Renal cortex interstitium (tissue), 15 donors: ENCODE measurements at places on chromosomes 6 and 20.

DNA sequence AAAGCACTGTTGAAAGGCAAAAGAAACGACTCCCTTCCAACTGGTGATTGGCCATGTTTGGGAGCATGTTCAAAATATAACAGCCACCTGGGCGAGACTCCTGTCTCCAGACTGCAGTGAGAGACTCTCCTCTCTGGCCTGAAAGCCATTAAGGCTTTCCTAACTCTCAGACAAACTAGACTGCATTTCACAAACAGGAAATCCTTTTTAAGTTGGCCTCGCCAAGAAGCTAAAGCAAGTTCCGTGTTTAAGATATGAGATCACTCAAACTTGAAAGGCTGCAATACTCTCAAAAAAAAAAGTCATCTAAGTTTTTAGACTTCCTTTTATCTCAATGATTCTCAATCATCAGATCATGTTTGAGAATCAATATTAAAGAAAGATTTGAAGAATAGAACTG lies 117.0 kb downstream of the TFAP2A start:
- DNase-seq = no peak

DNA sequence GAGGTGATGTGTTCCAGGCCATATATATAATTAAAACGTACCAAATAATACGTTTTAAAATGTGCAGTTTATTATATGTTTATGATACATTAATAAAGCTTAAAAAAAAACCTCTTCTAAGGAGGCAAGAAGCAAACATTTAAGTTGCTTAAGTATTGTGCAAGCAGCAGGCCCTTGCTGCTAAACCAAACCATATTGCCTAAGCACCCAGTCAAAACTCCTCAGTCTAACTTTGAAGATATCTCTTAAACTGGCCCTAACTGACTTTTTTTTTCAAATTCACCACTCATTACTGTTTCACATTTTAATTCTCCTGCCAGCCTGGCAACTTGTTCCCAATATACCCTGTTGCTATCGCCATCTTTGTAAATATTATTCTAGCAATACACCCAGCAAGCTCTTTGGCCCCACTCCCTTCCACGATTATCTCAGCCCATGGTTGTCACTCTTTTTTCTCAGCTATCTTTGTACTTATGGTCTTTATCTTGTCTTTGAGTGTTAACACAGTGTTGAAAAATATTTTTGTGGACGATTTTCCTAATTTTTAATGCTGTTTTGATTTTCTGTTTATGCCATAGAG lies 60.9 kb downstream of the C6orf58 start:
- no peak for DNase-seq

- DNase-seq = no peak
Measured at GRCh38 chr6:114194362-114195026, 148.3 kb downstream of the HS3ST5 start.

- no peak for DNase-seq
Measured at GRCh38 chr6:78533426-78533825, 333.9 kb upstream of the IRAK1BP1 start.

DNA sequence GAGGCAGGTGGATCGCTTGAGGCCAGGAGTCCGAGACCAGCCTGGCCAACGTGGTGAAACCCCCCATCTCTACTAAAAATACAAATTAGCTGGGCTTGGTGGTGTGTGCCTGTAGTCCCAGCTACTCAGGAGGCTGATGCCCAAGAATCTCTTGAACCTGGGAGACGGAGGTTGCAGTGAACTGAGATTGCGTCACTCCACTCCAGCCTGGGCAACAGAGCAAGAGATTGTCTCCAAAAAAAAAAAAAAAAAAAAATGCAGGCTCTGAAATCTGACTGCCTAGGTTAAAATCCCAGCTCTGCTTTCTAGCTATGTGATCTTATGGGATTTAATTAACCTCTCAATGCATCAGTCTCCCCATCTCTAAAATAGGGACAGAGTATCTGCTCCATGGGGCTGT lies 3.3 kb upstream of the TMEM217 start:
- no peak for DNase-seq

DNA sequence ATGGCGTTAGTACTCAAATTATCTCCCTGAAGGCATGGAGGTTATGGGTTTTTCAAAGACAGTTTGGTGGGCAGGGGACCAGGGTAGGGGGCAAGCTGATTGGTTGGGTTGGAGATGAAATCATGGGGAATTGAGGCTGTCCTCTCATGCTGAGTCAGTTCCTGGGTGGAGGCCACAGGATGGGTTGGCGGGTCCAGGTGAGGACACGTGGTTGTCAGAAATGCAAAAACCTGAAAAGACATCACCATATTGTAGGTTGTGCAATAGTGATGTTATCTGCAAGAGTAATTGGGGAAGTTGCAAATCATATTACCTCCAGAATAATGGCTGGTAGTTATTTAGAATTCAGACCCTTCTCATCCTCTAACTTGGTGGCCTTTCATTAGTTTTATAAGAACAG lies 30.1 kb downstream of the GPX6 start:
- DNase-seq = no peak

- no peak for DNase-seq
Measured at GRCh38 chr6:157767775-157768156, 55.3 kb upstream of the SNX9 start.

DNA sequence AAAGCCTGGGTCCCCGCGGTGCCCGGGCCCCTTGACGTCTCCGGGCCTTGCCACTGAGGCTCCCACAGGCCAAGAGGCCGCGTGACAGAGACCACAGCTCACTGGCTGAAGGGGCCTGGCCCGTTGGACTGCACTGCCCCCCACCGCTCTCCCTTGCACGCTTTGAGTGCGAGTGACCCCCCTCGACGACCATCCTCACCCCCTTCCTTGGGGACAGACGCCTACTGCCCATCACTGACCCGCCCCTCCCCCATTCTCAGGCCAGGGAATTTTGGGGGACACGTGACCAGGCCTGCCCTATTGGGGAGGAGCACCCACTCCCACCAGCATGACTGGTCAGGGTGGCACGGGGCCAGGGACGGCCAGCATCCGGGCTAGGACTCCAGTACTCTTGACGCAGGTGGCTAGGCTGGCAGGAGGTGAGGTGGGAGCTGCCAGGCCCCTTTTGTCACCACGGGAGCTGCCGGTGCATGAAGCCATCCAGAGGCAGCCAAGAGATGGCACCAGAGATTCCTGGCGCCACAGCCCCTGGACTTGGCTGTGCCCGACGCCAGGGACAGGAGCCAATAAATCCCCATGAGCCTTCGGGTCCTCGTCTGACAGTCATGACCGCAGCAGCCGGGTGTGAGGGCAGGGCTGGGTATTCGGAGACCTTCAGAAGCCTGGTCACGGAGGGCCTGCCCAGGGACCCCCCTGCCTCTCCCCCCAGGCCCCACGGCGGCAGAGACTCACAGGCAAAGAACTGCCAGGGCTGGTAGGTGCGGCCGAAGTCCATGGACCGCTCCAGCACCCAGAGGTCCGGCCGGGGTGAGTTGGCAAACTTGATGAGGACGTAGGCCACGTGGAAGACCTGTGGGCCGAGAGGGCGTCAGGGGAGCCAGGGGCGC lies 14.5 kb downstream of the LAMA5 start:
- DNase-seq = no peak

DNA sequence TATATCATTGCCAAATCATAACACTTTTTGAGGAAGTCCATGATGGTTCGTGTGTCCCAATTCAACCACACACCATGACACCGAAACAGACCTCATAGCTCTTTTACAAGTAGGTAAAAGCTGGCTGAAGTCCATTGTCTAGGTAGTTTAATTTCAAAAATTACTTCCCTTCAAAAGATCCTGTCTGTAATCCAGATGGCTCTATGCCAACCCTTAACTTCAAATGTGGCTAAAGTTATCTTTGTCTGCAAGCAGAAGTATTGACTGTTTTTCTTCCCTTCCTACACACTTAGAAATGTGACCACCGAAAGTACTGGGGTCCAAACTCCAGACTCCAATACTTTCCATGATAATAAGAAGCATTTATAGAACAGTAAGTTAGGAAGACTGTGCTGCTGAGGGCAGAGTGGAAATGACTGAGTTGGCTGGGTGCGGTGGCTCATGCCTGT lies 8.3 kb upstream of the TIAM2 start:
- no peak for DNase-seq

DNA sequence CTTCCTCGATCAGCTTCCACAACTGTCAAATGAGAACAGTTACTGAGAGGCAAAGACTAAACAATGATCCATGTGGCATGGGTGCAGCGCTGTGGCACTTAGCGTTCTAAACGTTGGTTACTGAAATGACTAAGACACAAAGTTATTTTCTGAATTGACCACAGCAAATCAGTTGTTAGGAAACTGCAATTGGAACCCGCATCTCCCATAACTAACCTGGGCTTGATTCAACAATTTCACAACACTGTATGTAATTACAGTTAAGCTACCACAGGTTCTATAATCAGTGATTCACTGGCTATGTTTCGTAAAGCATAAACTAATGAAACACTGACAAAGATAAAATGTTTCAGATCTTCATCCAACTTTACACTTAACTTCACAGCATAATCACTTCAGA lies 12.5 kb downstream of the WDR27 start:
- DNase-seq = no peak

DNA sequence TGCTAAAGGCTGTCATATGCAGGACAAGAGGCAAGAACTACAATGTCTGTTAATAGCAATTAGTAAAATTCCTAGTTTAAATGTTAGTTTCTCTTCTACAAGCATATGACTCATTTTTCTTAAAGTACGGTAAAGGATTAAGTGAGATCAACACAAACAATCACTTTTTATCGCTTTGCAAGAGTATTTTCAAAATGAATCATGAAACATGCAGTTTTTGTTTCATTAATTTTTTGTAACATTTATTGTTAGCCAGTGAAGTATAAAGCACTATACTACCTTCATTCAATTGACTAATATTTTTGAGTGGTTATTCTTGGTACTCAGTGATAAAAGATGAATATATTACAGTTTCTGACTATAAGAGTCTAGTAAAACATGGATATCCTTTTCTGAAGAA lies 138.6 kb downstream of the AHI1 start:
- DNase-seq = no peak

DNA sequence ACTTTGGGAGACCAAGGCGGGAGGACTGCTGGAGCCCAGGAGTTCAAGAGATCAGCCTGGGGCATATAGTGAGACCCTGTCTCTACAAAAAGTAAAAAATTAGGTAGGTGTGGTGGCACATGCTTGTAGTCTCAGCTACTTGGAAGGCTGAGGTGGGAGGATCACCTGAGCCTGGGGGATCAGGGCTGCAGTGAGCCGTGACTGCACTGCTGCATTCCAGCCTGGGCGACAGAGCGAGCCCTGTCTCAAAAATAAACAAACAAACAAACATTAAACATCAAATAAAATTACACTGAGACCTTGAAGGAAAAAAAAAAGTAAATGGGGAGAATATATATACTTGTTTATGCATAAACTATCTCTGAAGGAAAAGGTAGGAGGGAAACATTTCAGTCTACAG lies 387.8 kb downstream of the ZFAND3 start:
- DNase-seq = no peak

- DNase-seq = no peak
Measured at GRCh38 chr6:122713138-122713537, 66.4 kb upstream of the FABP7 start.

- DNase-seq = no peak
Measured at GRCh38 chr6:25713824-25714223, 40.7 kb upstream of the SLC17A4 start.

GRCh38 chr6:36822506-36823269 lies 16.6 kb downstream of the CPNE5 start:
- DNase-seq = no peak

DNA sequence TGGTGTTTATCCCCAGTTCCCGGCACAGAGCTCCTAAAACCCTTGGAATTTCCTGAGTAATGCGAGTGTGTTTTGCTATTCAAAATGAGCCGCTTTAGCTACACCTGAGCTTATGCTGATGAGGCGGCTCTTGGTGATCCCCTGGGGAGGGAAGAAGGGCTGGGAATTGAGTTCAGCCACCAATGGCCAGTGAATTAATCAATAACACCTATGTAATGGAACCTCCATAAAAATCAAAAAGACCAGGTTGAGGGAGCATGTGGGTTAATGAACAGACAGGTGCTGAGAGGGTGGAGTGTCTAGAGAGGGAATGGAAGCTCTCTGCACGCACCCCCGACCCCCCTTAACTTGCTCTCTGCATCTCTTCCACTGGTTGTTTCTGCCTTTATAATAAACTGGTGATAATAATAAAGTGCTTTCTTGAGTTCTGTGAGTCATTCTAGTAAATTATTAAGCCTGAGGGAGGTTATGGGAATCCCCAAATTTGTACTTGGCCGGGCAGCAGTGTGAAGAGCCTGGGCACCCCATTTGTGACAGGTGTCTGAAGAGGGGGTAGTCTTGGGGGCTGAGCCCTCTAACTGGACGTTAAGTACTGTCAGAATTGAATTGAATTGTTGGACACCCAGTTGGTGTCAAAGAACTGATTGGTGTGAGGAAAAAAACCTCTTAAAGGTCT lies 24.6 kb upstream of the SERPINB1 start:
- no peak for DNase-seq

DNA sequence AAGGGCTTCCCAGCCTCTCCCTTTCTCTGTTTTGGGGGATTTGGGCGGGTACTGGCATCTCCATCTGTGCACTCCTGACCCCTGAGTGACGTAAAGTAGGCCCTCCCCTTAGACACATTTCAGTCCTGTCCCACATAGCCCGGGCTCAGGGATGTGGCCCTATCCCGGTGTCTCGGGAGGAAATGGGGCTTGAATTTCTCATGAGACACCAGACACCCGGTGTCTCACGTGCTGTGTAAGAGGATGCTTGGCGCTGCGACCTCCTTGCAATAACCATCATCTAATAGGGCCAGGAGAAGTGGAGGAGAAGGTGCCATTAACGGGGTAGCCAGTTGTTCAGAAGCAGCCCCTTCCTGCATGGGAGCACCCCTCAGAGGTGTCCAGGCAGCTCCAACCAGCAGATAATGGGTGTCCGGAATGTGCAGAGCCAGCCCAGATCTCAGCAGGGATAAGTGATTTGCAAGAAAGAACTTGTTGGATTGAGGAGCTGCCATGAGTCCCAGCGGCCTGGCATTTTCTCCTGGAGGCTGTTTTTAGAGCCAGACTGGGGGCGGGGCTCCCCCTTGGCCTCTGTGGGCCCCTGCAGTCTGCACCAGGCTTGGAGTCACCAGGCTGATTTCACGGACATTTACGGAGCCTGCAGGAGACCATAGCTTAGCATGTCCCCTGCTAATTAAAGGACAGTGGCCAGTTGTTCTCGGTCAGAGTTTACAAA lies 372.0 kb downstream of the PREX1 start:
- DNase-seq = no peak

DNA sequence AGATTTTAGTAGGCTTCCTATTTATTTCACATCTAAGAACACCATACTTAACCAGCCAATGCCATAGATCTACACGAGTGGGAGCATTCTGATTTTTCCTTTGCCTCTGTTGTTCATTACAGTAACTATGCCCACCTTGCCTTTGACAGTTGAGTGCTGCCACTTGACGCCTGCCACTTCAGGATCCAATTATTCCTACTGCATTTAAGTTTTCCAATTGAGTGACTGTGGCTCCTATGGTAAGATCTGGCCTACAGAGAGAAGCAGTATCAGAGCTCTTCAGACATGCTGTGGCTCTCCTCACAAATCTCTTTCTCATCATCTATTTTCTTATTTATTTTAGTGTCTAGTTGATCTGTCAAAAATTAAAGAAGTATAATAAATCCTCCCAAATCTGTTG lies 403.0 kb upstream of the SPTLC3 start:
- DNase-seq = no peak
